HL-60 (cell line): ENCODE measurements at places on chromosomes 5 and 9.

DNA sequence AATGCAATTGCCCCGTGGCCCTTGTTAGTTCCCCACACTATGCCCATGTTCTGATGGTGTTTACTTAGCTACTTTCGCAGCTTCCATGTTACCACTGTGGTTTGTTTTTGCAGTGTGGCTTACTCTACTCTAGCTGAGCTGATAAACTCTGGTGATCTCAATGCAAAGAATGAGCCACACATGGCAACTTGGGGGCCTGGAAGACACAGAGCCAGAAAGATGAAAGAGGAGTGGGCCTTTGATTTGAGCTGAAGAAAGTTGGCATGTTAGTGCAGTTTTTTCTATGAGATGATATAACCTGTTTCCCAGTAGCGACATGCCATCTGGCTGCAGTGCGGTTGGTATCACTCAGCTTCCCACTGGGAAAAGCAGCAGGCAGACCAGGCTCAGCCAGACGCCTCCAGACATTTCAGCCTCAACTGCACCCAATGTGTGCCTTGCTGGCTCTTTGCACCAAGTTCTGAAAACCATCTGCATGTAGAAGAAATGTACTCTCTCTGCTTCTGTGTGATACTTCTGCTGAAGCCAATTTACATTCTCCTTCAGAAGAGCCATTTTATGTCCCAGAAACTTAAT, 329.4 kb downstream of the ARHGEF28 start:
- DNase-seq, result no peak

DNA sequence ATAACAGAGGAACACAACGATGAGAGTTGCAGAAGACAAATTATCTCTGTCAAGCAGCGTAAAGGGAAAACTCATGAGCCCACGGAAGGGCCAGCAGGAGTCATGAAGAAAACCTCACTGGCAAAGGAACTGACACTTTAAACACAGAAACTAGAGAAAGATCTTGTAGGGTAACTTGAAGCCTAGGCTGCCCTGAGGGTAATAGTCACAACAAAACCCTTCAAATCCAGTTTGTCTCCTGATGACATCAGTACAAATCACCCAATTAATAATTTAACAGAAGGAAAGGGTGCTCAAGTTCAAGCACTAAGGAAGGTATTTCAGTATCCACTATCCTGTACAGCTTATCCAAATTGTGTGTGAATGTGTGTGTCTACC, 549.1 kb downstream of the MTRR start:
- DNase-seq, result no peak

GRCh38 chr5:119257613-119258012, 98.2 kb upstream of the TNFAIP8 start:
- DNase-seq, result no peak

DNA sequence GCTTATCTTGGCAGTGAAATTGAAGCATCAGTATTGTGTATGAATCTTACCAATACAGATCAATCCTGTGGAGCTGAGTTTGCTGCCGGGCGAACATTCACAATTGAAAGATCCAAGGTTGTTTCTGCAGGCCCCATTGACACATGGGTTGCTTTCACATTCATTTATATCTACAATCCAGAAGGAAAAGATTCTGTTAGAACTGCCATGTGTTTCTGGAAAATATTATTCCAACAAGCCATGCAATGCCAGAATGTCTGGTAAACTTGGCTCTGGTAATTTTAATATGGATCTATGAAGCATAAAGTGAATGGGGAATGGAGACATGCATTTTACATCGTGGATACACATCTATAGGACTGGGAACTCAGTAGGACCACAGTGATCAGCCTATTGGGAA, 180.8 kb downstream of the FBN2 start:
- DNase-seq, result no peak

DNA sequence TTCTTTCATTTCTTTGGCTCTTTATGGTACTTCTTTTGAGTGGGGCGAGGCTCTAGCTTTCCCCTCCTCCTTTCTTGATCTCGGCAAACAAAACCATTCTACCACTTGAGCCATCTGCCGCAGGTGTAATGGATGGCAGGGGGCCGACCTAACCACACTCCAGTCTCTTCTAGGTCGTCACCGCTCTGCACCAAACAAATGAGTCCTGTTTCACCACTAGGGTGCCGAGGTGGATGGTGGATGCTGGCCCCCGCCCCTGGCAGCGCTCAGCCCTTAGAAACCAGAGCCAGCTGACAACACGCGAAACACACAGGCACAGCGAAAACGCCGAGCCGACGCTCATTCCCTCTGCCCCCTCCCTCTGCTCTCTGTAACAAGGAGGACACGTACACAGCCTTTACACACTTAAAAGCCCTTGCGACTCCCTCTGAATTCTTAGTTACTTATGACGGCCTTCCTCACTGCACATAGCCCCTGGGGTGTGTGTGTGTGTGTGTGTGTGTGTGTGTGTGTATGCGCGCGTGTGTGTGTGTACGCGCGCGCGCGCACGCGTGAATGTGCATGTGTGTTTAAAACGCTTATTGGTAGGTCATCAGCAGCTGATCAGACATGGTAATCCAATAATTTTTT, 199.4 kb downstream of the MEF2C start:
- DNase-seq, result no peak

- DNase-seq, result no peak
These were observed 8.4 kb downstream of the CDK9 start for GRCh38 chr9:127794001-127794791.

- no peak for DNase-seq
These were observed 4.5 kb downstream of the TENT4A start for GRCh38 chr5:6717687-6718086.

- no peak for DNase-seq
These were observed 3.5 kb downstream of the KDM4C start for GRCh38 chr9:6761306-6761705.

GRCh38 chr5:33170411-33170810, 270.4 kb upstream of the TARS1 start:
- DNase-seq, result no peak

DNA sequence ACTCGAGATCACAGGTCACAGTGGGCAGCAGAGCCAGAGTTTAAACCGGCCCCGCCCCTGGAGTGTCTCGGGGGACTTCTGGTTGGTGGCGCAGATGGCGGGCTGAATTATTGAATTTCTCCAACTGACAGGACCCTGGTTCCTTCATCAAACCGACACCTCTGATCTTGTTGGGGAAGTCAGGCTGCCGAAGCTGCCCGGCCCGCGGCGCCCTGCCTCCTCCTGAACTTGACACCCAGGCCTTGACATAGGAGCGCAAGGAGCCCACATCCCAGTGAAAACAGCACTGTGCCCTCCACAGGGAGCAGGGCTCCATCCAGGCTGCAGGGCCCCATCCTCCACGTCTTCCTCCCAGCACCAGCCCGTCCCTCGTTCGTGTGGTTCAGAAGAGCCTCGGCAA, 105.2 kb downstream of the OLFM1 start:
- DNase-seq, result no peak

DNA sequence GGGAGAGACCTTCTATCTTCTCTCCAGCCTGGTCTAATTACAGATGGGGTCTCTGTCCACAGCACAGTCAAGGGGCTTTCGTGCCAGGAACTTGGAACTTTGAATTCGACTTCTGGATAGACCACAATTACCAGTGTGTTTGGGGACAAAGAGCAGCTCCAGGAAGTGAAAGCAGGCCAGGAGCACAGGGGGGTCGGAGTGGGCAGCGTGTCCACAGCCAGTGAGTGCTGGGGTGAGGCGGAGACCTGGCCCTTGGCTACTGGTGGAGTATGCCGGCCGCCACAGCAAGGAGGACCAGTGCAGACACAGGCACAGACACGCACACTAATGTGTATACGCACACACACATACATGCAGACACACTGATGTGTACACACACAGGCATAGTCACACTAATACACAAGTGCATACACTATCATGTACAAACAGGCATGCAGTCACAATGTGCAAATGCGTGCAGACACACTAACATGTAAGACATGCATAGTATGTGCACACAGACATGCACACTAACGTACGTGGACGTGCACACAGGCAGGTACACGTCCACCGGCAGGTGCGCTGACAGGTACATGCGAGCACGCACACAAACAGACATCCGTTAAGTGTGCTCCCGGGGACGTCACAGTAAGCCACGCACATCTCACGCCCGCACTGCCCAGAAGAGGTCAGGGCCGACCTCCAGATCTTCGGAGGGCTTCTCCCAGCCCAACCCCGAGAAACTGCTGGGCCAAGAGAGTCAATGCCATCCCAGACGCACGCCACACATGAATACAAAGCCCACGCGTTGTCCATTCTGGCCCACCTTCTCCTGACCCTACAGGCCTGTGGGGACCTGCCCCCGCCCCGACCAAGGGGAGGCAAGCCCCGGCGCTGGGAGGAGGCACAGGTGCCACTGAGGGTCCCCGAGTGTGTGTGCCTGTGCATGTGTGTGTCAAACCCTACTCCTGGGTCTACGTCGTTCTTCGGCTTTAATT, 46.5 kb downstream of the NKD2 start:
- DNase-seq, result no peak

DNA sequence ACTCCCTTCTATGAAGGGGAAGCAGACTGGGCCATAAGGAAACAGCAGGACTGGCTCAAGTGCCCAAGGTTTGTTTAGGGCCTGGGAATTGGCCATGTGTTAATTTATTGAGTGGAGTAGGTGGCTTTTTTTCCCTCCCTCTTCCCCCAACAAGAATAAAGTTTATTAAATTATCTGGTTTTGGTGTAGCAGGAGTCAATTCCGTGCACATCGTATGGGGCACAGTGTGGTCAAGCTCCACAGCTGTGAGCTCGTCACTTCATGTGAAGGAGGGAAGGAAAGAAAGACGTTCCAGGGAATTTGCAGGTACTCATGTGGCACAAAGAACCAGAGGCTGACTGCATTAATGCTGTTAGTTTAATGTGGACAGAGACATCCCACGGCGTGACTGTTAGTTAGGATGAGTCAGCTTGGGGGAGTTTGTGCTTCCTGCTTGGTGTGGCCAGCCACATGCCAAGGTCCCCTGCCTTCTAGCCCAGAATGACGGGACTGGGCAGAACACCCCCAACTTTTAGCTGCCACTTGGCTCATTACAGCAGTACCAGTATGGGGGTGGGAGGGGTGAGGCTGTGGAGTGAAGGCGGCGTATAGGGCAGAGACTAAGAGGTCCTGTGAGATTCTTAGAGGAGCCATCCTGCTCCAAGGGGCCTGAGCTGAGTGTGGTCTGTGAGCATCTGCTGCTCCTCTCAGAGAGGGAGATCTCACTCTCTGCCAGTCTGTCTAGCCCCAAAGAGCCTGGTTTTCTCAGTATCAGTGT, 33.2 kb downstream of the CSF1R start:
- DNase-seq, result peak; percentile 66

DNA sequence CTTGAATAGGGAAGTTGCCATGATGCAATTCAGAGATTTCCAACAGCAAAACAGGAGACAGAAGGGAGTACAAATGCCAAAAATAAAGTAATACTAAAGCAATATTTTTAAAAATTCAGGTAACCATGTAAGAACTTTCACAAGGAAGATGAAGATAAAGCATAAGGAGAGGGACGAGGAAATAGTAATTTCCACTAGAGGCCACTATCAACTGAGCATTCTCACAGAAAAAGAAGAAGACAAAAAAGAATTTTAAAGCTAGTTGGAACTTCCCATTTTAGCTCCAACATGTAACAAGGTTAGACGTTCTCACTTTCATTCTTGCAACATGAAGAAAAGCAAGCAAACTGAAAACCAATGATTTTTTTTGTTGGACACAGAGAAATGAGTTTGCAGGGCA, 779.9 kb upstream of the CDH6 start:
- DNase-seq, result no peak

DNA sequence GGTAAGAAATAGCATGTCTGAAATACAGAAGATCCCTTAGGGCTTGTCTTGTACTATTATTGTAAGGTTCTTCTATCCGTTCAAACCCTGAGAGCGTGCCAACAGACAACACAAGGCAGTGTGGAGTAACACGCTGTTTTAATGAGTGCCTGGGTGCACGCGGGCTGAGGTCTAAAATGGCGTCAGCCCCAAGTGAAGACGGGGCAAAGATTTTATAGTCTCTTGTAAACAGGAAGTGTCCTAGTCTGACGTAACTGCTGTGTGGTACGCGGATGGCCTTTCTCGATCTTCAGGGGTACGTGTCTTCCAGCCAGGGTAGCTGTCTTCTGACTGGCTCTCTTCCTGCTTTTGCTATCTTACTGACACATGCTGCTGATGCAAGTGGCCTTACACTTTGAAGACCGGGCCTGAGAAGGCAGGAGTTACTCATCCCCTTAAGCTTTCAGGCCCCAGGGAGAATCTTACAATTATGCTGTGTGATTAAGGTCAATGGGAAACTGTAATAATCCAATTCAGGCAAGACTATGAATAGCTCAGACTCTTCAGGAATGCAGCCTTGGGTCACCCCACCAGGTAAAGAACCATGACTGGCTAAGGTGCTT, 1812.0 kb upstream of the CDH9 start:
- no peak for DNase-seq

DNA sequence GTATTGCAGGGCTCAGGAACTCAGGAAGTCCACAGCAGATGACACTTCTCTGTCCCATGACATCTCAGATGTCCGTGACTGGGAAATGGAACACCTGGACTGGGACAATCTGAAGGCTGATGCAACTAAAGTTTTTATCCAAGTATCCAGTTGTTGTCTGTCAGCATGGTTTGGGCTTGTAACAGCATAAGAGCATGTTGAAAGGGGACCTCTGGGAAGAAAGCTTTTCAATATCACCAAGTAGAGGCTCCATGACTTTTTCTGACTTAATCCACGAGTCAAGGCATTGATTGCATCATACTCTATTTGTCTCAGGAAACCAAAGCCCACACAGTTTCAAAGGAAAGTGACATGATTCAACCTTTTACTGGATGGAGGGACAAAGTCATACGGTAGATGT, 807.7 kb downstream of the MTRR start:
- DNase-seq, result no peak

GRCh38 chr5:1851290-1851934, 31.3 kb downstream of the IRX4 start:
- no peak for DNase-seq

DNA sequence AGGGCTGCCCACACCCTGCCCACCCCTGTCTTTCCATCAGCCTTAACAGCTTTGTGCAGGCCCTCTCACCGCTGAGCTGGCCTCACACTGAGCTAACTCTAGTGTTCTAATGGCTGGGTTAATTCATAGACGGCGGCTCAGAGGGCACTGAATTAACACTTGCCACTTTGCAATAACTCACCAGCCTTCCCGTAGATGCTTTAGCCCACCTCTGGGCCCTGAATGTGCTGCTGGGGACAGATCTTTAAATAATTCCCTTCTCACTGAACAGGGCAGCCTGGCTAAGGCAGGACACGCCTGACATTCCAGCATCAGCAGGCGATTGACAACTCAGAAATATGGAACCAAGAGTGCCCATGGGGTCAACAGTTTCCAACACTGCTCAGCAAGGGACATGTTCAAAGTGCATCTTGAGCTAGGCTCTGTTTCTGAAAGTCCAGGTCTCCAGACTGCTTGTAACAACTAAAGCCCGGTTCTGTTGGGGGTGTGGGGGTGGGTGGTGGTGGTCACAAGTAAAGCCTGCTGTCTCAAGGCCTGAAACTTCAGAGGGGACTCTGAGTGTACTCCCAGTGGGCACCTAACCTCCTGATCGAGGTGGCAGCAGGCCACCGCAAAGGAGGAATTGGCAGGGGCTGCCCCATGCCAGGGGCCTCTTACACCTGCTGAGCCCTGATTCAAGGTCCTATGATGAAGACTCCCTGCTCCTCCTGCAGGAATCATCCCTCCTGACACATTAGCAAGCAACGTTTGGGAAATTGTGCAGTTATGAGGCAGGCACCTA, 248.3 kb downstream of the FSTL4 start:
- no peak for DNase-seq

GRCh38 chr9:129979071-129979745, 63.8 kb downstream of the FNBP1 start:
- DNase-seq, result no peak
